ENCODE measurements at places on chromosomes 5 and 9. TPM values are rescaled to one million over a fixed set of nuclear protein-coding genes. Genes with fewer than 3 reads are reported as not detected.

Gene CER1
- total RNA-seq = not detected

DNA sequence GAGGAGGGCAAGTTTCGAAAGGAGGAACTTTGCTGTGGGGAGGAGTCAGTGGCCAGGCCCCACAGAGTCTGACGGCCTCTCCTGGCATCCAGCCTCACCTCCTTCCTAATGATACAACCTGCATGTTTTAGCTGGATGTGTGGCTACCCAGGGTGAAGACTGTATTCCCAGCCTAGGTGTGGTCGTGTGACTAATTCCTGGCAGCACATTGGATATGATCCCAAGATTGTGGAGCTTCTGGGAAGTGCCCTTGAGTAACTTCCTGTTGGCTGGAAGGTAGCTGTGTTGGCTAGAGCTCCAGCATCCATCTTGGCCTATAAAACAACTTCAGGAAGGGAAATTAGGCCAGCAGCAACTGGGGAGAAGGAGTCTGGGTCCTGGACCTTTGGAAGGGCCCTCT, 19.0 kb upstream of the LPCAT1 start:
- DNase-seq = peak; percentile 90

GRCh38 chr9:125462861-125463291, 201.2 kb downstream of the GAPVD1 start:
- peak; percentile 12 for DNase-seq

Gene FBP1
- not detected for total RNA-seq

Data from M059J (cell line).